ENCODE measurements at places on chromosomes 2 and 18. TPM values are rescaled to one million over a fixed set of nuclear protein-coding genes. Genes with fewer than 3 reads are reported as not detected.

The CPS1 gene
- total RNA-seq = 30.8 TPM

The SPHKAP gene
- not detected for total RNA-seq

The DYNAP gene
- total RNA-seq = not detected

The CRYGC gene
- not detected for total RNA-seq

The PLB1 gene
- total RNA-seq = 1.5 TPM

The IFIH1 gene
- total RNA-seq = 2.6 TPM

The ROCK2 gene
- 37.5 TPM for total RNA-seq

The TTC27 gene
- 21.5 TPM for total RNA-seq

The SCN3A gene
- total RNA-seq = not detected

The CNGA3 gene
- total RNA-seq = 0.58 TPM

All from LHCN-M2 (cell line).